MM.1S (cell line): ENCODE measurements at places on chromosomes 1 and 21.

- H3K27ac ChIP-seq: no peak overlapping the region
- no peaks in the 10 kb centered on the region for H3K36me3 ChIP-seq
- H3K4me3 ChIP-seq: no peak overlapping the region
- H3K27me3 ChIP-seq: no peaks in the 10 kb centered on the region
- DNase-seq: no peak
- H3K4me1 ChIP-seq: peaks cover 7% of the 10 kb centered on the region; the same call in 1 of the 2 replicates
Measured at GRCh38 chr1:235298758-235299157, 29.2 kb downstream of the ARID4B start.

GRCh38 chr1:205071028-205071409, 13.2 kb downstream of the TMEM81 start:
- DNase-seq: no peak
- no peak overlapping the region for H3K27ac ChIP-seq
- no peak overlapping the region for H3K4me3 ChIP-seq
- H3K27me3 ChIP-seq: no peaks in the 10 kb centered on the region; the same call in 1 of the 2 replicates

GRCh38 chr1:160308451-160309184, 23.7 kb upstream of the PEX19 start:
- peaks cover 30% of the 10 kb centered on the region for H3K36me3 ChIP-seq
- no peaks in the 10 kb centered on the region for H3K4me1 ChIP-seq
- DNase-seq: no peak
- no peak overlapping the region for H3K27ac ChIP-seq

- H3K27ac ChIP-seq: no peak overlapping the region
- H3K4me1 ChIP-seq: peaks cover 26% of the 10 kb centered on the region
- DNase-seq: no peak
- H3K27me3 ChIP-seq: no peaks in the 10 kb centered on the region
Measured at GRCh38 chr1:14328685-14329084, 269.8 kb upstream of the KAZN start.

GRCh38 chr1:109840011-109840629, 70.5 kb upstream of the CSF1 start:
- no peak overlapping the region for H3K27ac ChIP-seq
- DNase-seq: no peak
- no peaks in the 10 kb centered on the region for H3K36me3 ChIP-seq

- no peaks in the 10 kb centered on the region for H3K36me3 ChIP-seq
- no peak overlapping the region for H3K27ac ChIP-seq
- no peaks in the 10 kb centered on the region for H3K27me3 ChIP-seq
- no peak overlapping the region for H3K4me3 ChIP-seq
- DNase-seq: no peak
Measured at GRCh38 chr1:212461916-212462660, 29.4 kb downstream of the NENF start.

DNA sequence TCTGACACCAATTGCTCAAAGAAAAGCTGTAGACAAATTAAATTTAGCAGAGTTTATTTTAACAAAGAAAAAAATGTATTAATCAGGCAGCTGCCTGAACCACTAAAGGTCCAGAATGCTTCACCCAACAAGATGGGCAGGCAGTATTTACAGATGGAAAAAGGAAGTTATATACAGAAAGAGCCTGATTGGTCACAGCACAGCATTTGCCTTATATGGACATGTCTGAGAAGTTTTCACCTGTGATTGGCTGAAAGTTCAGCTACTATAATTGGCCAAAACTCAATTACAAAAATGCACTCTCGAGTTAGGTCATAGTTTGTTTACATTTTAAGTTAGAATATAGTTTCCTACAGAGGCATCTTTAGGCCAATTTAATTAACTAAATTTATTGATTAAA, 15.1 kb upstream of the FMO1 start:
- H3K4me3 ChIP-seq: no peak overlapping the region
- DNase-seq: peak; percentile 6
- H3K4me1 ChIP-seq: no peaks in the 10 kb centered on the region
- no peak overlapping the region for H3K27ac ChIP-seq
- no peaks in the 10 kb centered on the region for H3K36me3 ChIP-seq
- H3K27me3 ChIP-seq: no peaks in the 10 kb centered on the region

GRCh38 chr1:160542303-160542945, 19.4 kb upstream of the SLAMF6 start:
- no peaks in the 10 kb centered on the region for H3K27me3 ChIP-seq
- H3K27ac ChIP-seq: no peak overlapping the region
- H3K4me1 ChIP-seq: peaks cover 26% of the 10 kb centered on the region
- H3K4me3 ChIP-seq: no peak overlapping the region
- DNase-seq: no peak

DNA sequence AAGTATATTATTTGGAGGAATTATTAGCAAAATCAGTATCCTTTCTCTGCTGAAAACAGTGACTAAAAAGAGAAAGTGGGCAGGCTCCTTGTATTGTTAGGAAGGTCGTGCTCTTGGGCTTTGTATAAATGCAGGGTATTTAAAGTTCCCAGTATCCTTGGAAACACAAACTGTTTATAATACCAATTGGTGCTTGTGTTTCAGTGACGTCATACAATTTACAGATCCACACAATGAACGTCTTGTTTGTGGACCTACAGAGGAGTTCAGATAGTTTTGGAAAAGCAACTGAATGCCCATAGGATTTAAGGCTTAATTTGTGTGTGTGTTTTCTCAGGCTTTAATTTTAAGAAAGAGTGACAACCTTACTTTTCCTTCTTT, 168.2 kb downstream of the RASAL2 start:
- H3K36me3 ChIP-seq: no peaks in the 10 kb centered on the region
- H3K27ac ChIP-seq: no peak overlapping the region
- DNase-seq: no peak
- no peaks in the 10 kb centered on the region for H3K27me3 ChIP-seq

DNA sequence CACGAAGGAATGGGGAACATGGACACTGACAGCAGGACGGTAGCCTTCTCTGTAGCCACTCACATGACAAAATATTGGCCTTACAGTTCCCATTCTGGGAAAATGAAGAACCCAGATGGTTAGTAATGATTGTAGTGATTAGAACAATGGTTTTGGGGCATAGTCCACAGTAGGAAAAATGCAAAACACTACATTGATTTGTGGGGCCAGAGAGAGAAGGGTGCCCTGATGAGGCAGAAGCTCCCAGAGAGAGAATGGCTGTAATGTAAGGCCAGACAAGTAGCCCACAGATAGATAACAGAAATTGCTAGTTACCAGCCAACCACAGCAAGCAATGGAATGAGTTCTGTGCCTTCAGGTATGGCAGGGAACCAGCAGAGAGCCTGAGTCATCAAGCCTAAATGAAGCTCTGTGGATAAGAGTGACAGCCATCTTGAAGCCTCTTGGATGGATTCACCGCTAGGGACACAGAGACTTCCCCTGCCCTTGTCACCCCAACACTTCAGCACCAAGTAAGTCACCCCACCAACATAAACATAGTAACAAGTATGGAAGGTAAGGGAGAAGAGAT, 206.1 kb downstream of the BACH1 start:
- no peaks in the 10 kb centered on the region for H3K4me1 ChIP-seq
- DNase-seq: no peak
- H3K27me3 ChIP-seq: no peaks in the 10 kb centered on the region
- H3K4me3 ChIP-seq: no peak overlapping the region
- H3K27ac ChIP-seq: no peak overlapping the region

GRCh38 chr1:41149570-41149969, 92.5 kb downstream of the SCMH1 start:
- H3K36me3 ChIP-seq: 0 out of 2 replicates have a peak, but pooled peaks cover 3% of the 10 kb centered on the region
- no peak overlapping the region for H3K4me3 ChIP-seq
- H3K4me1 ChIP-seq: no peaks in the 10 kb centered on the region
- no peak overlapping the region for H3K27ac ChIP-seq

DNA sequence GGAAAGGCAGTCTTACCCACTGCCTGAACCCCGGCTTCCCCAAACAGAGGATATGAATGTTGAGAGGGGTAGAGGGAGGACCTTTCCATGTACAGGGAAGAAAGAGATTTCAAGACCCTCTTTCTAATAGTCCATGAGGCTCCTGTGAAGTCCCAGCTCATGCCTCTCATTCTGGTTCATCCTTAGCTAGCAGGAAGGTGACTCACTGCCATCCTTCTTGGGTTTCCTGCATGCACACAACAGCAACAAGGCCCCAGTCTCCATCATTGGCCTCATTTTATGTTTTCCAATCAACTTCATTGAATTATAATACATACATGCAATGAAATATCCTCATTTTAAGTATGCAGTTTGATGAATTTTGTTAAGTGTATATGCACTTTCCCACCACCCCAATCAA, 46.2 kb downstream of the SYT2 start:
- no peaks in the 10 kb centered on the region for H3K4me1 ChIP-seq
- DNase-seq: no peak
- no peaks in the 10 kb centered on the region for H3K36me3 ChIP-seq

GRCh38 chr1:219731771-219732170, 118.9 kb upstream of the ZC3H11B start:
- no peak overlapping the region for H3K4me3 ChIP-seq
- H3K27me3 ChIP-seq: no peaks in the 10 kb centered on the region

- H3K27ac ChIP-seq: peak within 1 kb of the TSS; percentile 78
- H3K4me1 ChIP-seq: peaks cover 22% of the 10 kb centered on the region
- H3K36me3 ChIP-seq: peaks cover 7% of the 10 kb centered on the region; the same call in 1 of the 2 replicates
- peak within 1 kb of the TSS; percentile 73 for H3K4me3 ChIP-seq
Measured at GRCh38 chr21:46285206-46285661, at the start of gene MCM3AP. TSS of gene MCM3AP (minus strand) at chr21:46285611. CDS start at chr21:46285286, 325 bp downstream.

- peaks cover 4% of the 10 kb centered on the region for H3K27me3 ChIP-seq
- no peaks in the 10 kb centered on the region for H3K36me3 ChIP-seq
- no peak overlapping the region for H3K27ac ChIP-seq
- H3K4me3 ChIP-seq: no peak overlapping the region
Measured at GRCh38 chr1:31725777-31726535, 22.1 kb upstream of the COL16A1 start.

GRCh38 chr1:177346790-177347359, 176.1 kb downstream of the BRINP2 start:
- no peak overlapping the region for H3K27ac ChIP-seq
- DNase-seq: no peak
- H3K27me3 ChIP-seq: no peaks in the 10 kb centered on the region
- no peak overlapping the region for H3K4me3 ChIP-seq
- H3K4me1 ChIP-seq: no peaks in the 10 kb centered on the region
- H3K36me3 ChIP-seq: no peaks in the 10 kb centered on the region

GRCh38 chr21:42341776-42342542, 8.8 kb downstream of the TFF2 start:
- H3K27ac ChIP-seq: no peak overlapping the region
- peaks cover 83% of the 10 kb centered on the region for H3K27me3 ChIP-seq
- no peaks in the 10 kb centered on the region for H3K4me1 ChIP-seq
- H3K4me3 ChIP-seq: no peak overlapping the region
- no peaks in the 10 kb centered on the region for H3K36me3 ChIP-seq

- no peaks in the 10 kb centered on the region for H3K36me3 ChIP-seq
- no peak for DNase-seq
- H3K27ac ChIP-seq: no peak overlapping the region
- no peak overlapping the region for H3K4me3 ChIP-seq
- no peaks in the 10 kb centered on the region for H3K27me3 ChIP-seq
- H3K4me1 ChIP-seq: no peaks in the 10 kb centered on the region
Measured at GRCh38 chr1:170375082-170375723, 156.8 kb upstream of the GORAB start.

DNA sequence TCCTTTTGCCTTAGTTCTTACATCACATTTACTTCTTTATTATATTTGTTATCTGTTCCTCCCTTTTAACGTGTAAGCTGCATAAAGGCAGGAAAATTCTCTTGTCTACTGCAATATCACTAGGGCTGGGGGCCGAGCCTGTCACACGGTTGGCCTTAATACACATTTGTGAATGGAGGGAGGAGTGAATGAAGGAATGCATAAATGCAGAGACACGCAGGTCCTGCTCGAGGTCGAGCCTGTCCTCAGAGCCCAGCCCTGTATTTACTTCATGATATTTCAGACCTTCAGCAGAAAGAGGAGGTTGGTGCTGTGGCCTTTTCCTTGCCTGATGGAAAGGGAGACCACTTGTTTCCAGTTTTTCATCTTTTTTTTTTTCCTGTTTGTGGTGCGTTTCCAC, 671.3 kb downstream of the PTPRU start:
- no peak for DNase-seq
- H3K4me1 ChIP-seq: no peaks in the 10 kb centered on the region
- H3K4me3 ChIP-seq: no peak overlapping the region
- no peaks in the 10 kb centered on the region for H3K36me3 ChIP-seq
- peaks cover 86% of the 10 kb centered on the region for H3K27me3 ChIP-seq
- no peak overlapping the region for H3K27ac ChIP-seq

DNA sequence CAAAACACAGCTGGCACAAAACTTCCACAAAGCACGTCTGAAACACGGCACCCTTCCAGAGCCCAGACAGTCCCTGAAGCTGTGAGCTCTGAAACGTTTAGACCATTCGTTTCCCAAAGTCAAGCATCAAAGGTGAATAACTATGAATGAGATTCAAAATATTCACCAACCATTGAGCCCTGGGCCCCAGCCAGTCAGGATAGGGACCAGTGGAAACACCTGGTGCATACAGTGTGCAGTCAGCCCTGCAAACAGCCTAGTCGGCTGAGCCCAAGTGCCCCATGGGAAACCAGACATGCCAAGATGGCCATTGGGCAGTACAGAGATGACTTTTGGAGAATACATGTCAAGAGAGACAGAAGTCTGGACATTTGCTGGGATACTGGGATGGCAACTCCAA, 90.4 kb upstream of the EDN2 start:
- no peak overlapping the region for H3K4me3 ChIP-seq
- H3K36me3 ChIP-seq: no peaks in the 10 kb centered on the region
- H3K4me1 ChIP-seq: peaks cover 18% of the 10 kb centered on the region
- no peak overlapping the region for H3K27ac ChIP-seq
- H3K27me3 ChIP-seq: no peaks in the 10 kb centered on the region

DNA sequence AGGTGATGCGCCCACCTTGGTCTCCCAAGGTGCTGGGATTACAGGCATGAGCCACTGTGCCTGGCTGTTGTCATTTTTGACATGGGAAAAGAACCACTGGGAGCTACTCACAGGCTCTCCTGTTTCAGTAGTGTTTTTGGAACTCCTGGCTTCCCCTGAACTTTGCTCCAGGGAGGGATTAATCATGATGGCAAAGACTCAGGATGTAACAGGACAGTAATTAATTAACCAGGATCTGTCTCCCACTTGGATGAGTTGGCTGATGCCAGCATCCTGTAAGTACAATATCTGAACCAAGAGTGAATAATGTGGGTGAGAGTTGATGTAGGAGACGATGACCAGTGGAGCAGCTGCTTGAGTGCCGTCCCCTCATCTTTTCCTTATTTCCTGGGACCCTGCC, 4.9 kb downstream of the SFT2D2 start:
- DNase-seq: no peak
- H3K27me3 ChIP-seq: no peaks in the 10 kb centered on the region
- H3K36me3 ChIP-seq: peaks cover 4% of the 10 kb centered on the region; the same call in 1 of the 2 replicates
- H3K4me3 ChIP-seq: no peak overlapping the region
- H3K27ac ChIP-seq: no peak overlapping the region
